ENCODE measurements at places on chromosomes 11 and 22.

GRCh38 chr11:15195454-15196200 lies 80.9 kb downstream of the INSC start:
- no peak for DNase-seq

- peak; percentile 91 for DNase-seq
Measured at GRCh38 chr22:20531404-20532201, 24.2 kb downstream of the MED15 start.

GRCh38 chr11:84590106-84590505 lies 1037.0 kb downstream of the DLG2 start:
- no peak for DNase-seq

- DNase-seq = peak; percentile 38
Measured at GRCh38 chr11:61377461-61378160, 14.8 kb upstream of the TMEM216 start.

- DNase-seq = no peak
Measured at GRCh38 chr11:59401262-59401552, 25.0 kb downstream of the OR5A2 start.

- no peak for DNase-seq
Measured at GRCh38 chr22:17132112-17132511, 11.0 kb upstream of the TMEM121B start.

- DNase-seq = no peak
Measured at GRCh38 chr22:41660416-41660815, 28.3 kb downstream of the SNU13 start.
